ENCODE measurements at places on chromosomes 16 and 17.
A peak's percentile ranks its signal among the peaks of the same experiment; 100 is the strongest.

GRCh38 chr16:22183901-22184614 is 21.8 kb downstream of the SDR42E2 start:
- DNase-seq = no peak

DNA sequence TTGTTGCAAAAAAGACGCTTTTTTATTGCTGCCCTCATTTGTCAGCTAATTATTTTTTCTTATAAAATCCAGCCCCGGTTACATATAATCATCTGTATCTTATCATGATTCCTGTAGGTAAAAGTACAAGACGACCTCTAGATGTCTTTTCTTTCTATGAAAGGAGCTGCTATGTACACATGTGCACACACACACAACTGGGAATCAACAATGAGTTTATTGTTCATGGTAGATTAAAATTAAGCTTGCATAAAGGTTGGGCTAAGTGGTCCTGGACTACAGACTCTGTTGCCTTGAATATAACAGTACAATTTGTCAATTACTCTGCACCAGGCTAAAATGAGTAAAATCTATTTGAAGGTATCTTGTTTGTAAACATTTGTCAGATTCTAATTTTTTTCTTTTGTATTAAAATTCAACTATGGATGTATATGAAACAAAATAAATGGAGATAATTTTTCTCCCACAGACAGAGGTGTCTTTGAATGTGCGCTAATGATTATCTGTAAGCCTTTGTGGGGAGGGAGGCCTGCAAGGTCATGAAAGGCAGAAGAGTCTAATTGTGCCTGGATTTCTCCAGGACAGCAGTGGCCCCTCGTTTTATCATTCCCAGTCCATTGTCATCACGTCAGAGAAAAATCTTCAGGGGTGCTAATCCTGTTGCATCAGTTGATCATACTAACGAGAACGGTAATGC is 13.4 kb downstream of the C17orf58 start:
- DNase-seq = no peak

GRCh38 chr16:86714166-86714565 is 135.8 kb downstream of the FOXL1 start:
- DNase-seq = no peak

- no peak for DNase-seq
Observed at GRCh38 chr17:45993962-45994627, 5.0 kb upstream of the STH start.

DNA sequence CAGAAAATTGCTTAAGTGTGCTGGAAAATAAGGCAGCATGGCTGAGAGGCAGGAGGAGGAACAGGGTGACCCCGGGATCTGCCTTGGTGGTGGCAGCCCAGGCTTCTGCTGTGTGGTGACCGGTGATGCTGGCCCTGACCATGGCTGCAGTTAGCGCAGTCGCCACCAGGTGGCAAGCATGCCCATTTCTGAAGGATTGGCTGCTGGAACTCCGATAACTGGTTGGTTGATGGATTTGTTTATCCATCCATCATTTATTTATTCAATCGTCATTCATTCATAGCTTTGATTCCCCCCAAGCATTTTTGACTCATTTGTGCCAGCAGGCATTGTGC is 29.1 kb upstream of the ITGA3 start:
- peak; percentile 77 for DNase-seq

DNA sequence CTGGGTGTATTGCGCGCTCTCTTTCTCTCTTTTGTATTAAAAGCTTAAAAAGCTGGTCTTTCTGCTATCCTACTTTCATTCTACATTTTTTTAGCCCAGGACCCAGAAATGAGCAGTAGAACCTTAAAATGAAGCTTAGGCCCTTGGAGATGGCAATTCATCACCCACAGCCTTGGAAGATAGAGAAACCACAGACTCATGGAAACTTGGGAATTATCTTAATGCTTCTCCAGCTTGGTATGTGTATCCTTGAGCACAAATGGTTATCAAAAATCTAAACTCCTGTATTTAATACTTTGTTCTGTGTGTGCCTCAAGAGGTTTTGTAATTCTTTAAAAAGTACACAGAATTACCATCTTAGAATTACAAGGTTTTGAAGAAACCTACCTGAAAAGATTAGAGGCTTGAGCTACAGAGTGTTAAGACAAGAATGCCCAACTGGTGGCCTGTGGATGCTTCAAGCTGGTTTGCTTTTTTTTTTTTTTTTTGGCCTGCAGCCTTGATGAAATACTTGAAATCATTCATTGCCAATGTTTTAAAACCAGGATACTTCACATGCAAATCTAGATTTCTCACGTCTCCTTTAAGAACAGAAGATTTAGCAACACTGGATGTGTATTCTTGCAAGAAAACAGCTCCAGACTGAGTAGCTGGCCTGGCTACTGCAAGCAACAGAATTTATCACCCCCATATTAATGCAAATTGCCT is 105.0 kb downstream of the XYLT1 start:
- no peak for DNase-seq

DNA sequence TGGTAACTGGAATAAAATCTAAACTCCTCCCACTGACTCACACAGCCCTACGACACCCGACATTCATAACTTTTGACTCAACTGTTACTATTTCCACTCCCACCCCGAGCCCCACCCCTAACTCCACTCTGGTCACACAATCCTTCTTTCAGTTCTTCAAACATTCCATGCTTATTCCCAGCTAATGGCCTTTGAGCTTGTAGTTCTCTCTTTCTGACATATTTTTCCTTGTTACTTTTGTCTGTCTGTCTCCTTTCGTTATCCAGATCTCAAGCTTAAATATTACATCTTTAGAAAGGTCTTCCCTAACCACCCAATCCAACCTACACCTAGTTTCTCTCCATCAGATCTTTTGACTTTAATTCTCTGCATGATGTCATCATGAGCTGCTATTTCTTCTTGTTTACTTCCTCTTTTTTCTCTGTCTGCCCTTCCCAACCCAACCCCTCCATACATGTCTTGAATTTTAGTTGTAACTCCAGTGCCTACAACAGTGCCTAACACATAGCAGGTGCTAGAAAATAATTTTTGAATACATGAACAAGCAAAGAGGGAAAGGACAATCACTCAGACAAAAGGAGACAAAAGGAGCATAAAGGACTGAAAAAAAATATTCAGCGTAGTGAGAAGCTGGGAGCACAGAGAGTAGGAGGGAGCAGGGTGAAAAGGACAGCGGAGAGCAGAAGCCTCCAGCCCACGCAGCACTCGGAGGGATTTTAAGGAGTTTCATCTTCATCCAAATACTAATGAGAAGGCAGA is 65.2 kb upstream of the SMIM36 start:
- no peak for DNase-seq

DNA sequence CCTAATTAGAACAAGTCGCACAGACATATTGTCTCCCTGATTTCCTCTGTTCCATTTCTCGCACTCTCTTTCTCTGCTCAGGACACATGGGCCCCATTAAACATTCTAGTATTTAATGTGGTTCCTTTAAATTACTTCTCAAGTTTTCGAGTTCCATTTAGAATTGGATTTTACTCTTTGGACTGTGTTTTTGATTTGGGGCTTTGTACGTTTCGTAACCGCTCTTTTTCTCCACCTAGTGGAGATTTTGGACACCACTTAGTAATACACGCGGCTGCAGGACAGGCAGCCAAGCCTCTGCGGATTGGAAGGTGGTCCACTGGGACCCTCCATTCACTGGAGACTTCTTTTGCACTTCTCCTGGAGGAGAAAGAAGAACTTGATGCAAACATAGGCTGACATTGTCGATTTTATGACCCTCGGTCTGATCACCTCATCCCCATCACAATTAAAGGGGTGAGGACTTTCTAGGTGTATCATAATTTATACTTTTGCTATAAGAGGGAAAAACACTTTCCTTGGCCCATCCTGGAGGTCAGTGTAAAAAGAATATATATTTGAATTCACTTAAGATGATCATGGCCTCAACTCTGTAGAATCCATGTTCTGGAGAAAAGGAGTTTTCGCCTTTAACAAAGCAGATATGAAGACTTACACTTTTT is 85.7 kb downstream of the NOG start:
- DNase-seq = no peak

GRCh38 chr17:75430159-75430974 is 24.9 kb upstream of the GRB2 start:
- DNase-seq = no peak

- DNase-seq = peak; percentile 12
Observed at GRCh38 chr17:73311428-73311780, 397 bp downstream of the CDC42EP4 start.

- no peak for DNase-seq
Observed at GRCh38 chr17:49288388-49288787, 57.8 kb upstream of the PHOSPHO1 start.

GRCh38 chr17:72075995-72076677 is 44.7 kb upstream of the SOX9 start:
- DNase-seq = no peak

- DNase-seq = no peak
Observed at GRCh38 chr16:72428681-72429376, 256.9 kb upstream of the PMFBP1 start.

DNA sequence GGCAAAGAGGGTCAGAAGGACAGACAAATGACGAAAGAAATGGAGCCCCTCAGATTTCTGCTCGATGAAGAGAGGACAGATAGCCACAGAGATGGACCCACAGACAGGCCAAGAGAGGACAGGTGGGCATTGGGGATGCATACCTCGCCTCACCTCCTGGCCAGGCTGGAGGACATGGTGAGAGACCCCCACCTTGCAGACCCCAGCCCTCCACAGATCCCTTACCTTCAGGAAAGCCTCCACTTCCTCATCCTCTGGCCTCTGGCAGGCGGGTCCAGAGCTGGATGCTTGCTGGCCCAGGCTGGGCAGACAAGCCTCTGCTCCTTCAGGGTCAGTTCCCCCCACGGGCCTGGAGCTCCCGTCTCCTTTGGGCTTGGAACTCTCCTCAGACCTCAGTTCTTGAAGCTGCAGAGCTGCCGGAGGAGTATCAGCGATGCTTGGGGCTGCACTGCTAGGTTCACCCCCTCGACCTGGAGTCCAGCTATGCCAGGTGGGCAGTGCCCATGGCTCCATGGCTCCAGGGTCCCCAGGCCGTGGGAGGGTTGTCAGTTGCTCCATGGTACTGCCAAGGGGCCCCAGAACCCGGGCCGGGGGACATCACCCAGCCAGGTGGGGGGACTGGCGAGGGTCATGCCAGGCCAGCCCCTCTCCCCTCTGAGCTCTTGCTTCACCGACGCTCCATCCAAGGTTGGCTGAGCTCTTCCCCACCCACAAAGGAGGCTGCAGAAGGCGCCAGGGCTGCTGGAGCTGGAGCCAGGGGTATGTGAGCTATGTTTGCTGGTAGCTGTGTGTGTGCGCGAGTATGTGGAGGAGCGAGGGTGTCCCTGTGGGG is 1.0 kb downstream of the TSPOAP1 start:
- peak; percentile 18 for DNase-seq

DNA sequence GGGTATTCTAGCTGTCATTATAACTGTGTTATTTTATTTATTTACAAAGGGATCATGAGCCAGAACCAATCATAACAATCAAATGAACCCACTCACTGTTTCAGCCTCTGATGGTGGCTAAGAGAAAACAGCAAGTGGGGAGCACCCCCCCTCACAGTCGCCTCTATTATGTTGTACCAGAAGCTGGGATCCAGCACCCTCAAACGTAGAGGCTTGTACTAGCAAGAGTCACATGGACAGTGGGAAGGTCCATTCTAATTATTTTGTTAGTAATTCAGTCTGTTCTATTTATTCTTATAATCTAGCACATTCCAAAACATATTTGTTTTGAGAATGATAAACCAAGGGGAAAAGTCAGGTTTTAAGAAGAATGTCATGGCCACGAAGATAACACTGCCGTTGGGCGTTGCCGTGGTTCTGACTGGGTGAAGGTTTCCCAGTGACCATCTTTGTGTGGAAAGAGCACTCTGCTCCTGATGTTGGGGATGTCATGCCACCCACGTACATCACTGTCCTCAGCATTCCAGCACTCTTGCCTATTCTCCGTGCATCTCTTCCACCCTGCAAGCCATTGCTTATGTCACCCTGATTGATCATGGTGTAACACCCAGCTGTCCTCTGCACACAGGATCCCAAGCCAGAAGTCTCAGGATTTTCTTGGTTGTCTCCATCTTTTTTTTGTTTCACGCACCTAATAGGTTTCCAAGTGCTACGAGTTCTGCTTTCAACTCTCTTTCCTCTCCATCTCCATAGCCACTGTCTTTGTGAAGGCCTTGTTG is 205.8 kb downstream of the PRKCA start:
- no peak for DNase-seq

- no peak for DNase-seq
Observed at GRCh38 chr17:6938637-6939036, 57.2 kb upstream of the ALOX12 start.

GRCh38 chr17:43517615-43518386 is 28.3 kb downstream of the ETV4 start:
- no peak for DNase-seq

DNA sequence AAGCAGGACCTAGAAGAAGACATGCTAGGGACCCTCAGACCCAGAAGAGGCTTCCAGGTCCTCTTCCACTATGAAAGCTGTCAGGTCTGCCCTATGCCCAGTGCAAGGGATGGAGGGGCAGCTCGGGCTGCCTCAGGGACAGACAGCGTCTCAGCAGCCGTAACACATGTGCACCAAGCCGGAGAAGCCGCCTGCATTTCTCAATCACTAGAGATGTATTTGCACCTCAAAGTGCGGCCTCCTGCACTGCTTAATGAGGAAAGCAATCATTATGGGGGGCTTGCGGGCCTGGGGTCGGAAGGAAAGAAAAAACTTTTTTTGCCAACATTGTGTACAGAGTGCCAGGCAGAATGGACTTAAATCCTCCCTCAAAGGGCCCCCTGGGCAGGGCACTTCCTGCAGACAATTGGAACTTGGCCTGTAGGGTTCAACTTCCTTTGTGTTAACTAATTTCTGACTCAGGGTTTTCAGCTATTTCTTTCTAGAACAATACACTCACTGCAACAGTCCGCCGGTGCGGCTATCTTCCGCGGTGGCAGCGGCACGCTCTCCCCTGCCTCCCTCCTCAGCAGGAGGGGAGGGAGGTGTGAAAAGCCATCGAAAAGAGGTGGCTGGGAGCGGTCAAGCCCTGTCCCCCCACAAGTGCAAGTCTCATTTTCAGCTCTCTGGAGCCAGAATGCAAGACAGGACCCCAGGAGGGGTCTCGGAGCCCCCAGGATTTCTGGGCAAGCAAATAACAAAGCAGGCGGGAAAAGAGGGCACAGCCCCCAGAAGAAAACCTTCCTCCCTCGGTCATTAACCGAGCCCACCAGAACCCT is 101.2 kb downstream of the ZNF423 start:
- no peak for DNase-seq

DNA sequence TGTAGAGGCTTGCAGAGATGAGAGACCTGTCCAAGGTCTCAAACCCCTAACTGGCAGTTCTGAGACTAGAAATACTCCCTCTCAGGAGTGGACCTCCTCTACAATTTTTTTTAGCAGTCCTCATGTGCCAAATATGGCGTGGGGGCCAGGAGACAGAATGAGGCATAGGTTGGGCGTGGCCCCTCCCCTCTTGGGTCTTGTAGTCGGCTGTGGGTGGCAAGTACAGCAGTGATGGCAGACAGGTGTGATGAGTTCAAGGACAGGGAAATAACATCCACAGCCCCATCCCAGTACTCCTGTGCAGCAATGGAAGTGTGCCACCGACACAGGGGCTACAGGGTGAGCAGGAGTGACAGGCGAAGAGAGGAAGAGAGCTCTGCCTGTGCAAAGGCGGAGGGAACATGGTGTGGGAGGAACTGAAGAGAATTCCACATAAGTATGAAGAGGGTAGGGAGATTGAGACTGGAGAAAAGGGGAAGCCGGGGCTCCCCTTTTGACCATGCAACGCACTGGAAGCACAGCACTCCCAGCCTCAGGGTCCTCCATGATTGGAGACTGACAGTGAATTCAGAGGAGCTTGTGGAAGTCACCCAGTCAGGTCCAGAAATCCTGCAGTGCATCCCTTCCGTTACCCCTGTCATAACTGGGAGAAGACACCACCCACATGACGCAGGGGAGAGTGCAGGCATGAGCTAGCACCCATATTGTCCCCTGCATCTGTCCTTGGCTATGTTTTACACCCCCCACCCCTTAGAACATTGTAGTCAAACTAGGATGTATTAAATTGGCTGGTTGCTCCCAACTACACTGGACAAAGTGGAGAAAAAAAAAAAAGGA is 14.8 kb upstream of the CETP start:
- no peak for DNase-seq
